ENCODE measurements at places on chromosomes 3 and 15.
A peak's percentile ranks its signal among the peaks of the same experiment; 100 is the strongest.

GRCh38 chr3:128330214-128330842, 136.4 kb downstream of the DNAJB8 start:
- no peak for DNase-seq

GRCh38 chr3:81749265-81749664, 12.2 kb downstream of the GBE1 start:
- DNase-seq, result no peak

DNA sequence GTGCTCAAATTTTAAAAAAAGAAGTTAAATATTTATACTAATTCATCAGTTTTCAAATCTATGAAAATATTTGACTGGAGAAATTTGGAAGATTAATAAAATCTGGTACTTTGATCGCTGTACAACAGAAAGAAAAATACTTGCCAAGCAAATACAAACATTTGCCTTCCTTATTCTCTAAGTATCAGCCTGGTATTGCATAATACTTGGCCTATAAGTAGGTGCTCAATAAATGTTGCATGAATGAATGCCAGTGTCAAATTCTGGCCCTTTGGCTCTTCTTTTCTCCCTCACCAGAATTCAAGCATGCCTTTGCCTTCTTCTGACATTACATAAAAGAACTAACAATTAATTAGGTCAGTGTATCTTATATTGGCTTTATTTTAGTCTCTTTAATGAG, 601.7 kb upstream of the GBE1 start:
- DNase-seq, result no peak

DNA sequence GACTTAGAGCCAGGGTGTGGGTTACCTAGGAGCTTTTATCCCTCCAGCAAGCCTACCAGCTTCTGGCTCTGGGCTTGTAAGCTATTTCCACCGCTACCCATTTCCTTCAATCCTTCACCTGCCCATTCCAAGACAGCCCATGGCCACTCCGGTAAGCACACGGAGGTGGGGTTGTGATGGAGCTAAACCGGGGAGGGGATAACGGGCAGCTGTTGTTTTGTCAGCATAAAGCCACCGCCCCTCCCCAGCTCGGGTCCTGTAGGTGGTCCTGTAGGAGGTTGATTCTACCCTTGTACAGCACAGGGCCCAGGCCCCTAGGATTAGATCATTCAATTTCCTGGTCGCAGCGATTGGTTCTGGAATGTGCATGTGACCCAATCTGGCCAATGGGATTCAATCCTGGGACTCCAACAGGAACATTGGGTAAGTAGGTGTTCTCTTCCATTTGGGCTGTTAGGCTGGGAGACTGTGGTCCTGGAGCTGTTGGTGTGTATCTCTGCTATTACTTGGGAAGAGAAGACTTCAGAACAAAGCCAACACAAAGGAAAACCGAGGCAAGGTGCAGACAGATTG, 150.6 kb downstream of the RAB11A start:
- DNase-seq, result peak; percentile 51

GRCh38 chr3:48750856-48751255, 33.8 kb upstream of the IP6K2 start:
- no peak for DNase-seq

DNA sequence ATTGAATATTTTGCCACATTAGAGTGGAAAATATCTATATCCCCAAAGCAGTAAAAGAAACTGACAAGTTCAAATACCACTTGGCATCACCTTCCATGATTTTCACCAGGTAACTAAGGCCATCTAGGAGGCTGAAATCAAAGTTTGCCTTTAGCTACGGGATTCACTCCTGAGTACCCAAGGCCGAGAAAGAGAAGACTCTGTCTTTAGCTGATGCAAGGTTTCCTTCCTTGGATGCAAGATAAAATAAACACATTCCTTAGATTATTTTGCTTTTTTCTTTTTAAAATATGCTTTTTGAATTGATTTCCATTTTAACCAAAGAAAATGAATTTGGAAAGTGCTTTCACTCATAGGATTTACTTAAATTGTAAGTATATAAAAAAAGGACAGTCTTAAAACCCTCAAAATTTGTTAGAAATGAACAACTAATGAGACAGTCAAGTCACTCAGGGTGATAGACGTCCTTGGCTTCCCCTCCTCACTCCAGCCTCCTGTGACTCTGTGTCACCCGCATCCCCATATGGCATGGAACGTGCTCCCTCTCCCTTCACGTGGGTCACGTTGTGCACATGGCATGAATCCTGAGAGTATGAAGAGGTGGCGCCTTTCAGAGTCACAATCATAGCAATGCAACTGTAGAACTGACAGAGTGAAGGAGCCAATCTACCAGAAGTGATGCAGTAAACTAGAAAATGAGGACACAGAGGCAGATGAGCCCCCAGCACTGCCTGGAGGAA, 148.4 kb downstream of the RTP4 start:
- no peak for DNase-seq

GRCh38 chr15:60362321-60363086, 35.3 kb downstream of the ANXA2 start:
- DNase-seq, result no peak

DNA sequence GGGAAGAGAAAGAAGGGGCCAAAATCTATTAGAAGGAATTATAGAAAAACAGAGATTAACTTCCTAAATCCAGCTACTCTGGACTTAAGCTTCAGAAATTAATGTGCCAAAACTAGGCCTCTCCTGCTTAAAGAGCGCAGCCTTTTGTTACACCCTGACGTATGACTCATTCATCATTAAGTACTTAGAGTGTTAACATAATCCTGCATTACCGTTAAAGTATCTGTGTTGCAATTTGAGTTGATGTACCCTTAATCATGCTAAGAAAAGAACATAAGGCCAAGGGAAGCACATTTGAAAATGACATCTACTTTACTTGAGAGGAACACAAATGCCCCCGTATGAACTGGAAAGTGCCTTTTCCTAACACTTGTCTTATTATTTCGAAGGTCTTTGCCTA, 7.9 kb downstream of the HTR3D start:
- DNase-seq, result no peak

DNA sequence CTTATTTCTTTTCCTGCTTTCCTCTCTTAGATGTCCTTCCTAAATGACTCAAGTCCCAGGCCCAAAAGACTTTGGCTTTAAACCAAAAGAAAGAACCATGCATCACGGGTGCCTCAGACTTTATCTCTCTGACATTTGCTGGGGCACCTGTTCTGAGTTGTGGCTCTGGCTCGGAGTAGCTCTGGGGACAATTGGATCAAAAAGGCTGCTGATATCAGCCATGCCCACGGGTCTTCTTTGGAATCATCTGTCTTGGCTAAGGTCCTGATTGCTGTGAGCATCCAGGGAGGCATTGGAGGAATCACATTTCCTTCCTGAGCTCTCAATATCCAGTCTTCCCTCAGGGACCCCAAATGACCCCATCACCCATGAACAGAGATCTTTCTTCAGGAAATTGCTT, 59.9 kb downstream of the CLSTN2 start:
- DNase-seq, result no peak

- no peak for DNase-seq
Observed at GRCh38 chr15:75356517-75356916, 9.7 kb downstream of the NEIL1 start.

- no peak for DNase-seq
Observed at GRCh38 chr3:177754508-177754921, 557.2 kb upstream of the TBL1XR1 start.

- DNase-seq, result no peak
Observed at GRCh38 chr3:49626101-49626581, 48.0 kb upstream of the APEH start.
